ENCODE measurements at places on chromosomes 16 and 17.

DNA sequence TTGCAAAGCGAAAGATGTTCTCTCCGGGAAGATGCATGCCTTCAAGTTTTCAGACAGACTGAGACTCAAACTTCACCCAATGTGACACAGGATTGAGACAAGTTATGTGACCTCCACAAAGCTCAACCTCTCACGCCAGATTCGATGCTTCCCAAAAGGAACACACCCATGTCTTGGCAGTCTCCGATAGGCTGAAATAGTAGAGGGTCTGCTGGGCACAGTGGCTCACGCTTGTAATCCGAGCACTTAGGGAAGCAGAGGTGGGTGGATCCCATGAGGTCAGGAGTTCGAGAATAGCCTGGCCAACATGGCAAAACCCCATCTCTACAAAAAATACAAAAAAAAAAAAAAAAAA is 22.1 kb downstream of the ZFHX3 start:
- DNase-seq, result no peak

GRCh38 chr16:82583422-82583821 is 43.3 kb upstream of the CDH13 start:
- no peak for DNase-seq

DNA sequence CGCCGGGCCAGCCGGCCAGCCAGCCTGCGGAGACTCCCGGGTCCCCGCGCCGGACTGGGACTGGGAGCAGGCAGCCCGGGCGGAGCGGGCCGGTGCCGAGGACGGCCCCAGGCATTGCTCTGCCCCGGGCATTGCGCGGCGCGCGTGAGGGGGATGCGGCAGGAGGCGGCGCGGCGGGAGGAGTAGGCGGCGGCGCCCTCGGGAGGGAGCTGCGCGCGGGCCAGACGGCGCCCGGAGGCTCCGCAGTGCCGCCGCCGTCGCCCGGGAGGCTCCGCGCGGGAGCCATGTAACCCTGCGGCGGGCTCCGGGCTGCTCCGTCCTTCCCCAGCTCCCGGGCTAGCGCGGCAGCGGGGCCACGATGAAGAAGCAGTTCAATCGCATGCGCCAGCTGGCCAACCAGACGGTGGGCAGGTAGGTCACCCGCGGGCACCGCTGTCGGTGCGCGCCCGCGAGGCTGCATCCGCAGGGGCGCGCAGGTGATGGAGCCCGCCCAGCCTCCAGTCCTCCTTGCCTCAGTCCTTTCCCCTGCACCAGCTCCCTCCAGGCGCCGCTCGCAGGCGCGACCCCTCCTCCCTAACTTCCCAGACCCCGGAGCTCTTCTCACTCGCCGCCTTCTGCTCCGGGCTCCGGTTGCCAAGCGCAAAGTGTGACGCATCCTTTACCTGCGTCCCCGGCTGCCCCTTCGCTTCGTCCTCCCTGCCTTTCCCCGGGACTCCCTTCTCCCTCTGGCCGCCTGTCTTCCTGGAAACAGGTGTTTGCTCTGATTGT is at the start of gene ARHGAP44:
Gene ARHGAP44, plus strand, starts transcription at position 18 of the 768 bp plus-strand sequence. Its CDS starts 341 bp downstream, at position 359.
- DNase-seq, result peak; percentile 17

DNA sequence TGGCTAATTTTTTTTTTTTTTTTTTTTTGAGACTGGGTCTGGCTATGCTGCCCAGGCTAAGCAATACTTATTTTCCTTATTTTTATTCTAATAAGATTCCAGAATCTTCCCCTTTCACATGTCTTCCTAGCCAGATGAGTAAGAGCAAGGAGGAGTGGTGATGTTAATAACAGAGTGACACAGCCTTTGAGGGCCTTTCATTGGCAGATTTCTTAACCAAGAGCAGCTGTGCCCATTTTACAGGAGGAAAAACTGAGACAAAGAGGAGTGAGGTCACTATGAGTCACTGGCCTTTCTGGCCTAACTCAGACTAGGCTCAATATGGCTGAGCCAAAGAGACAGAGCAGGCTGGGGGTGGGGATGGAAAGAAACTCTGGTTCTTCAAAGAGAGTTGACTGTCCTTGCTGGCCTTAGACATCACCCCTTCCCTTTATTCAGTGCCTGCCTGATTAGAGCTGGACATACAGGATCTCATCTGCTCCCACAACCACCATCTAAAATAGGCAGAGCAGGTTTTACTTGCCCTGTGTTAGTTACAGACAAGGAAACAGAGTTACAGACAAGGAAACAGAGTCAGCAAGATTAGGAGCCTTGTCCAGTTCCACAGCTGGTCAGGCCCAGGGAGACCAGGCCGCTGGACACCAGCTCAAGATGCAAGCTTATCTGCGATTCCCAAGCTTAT is 50.0 kb upstream of the TOB1 start:
- DNase-seq, result no peak

- DNase-seq, result no peak
Observed at GRCh38 chr16:14668556-14669223, 25.4 kb downstream of the PLA2G10 start.

DNA sequence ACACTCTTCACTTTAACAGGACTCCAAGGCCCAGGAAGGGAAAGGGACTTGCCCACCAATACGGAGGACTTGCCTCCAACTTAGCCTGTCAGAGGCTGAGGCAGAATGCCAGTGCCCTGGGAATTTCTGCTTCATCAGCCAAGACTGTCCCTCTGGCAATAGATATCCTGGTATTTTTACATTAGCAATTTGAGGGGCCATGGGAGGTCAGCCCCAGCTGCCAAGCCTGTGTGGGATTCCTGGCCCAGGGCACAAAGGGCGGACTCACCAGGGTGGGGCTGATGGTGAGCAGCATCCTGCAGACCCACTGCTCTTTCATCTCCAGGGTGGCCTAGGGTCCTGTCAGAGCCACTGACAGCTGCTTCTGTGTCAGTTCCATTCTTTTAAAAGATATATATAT is 78.3 kb upstream of the CIBAR2 start:
- no peak for DNase-seq

GRCh38 chr16:61993108-61993507 is 43.1 kb downstream of the CDH8 start:
- DNase-seq, result no peak

- no peak for DNase-seq
Observed at GRCh38 chr17:83058266-83058798, 21.1 kb upstream of the METRNL start.

DNA sequence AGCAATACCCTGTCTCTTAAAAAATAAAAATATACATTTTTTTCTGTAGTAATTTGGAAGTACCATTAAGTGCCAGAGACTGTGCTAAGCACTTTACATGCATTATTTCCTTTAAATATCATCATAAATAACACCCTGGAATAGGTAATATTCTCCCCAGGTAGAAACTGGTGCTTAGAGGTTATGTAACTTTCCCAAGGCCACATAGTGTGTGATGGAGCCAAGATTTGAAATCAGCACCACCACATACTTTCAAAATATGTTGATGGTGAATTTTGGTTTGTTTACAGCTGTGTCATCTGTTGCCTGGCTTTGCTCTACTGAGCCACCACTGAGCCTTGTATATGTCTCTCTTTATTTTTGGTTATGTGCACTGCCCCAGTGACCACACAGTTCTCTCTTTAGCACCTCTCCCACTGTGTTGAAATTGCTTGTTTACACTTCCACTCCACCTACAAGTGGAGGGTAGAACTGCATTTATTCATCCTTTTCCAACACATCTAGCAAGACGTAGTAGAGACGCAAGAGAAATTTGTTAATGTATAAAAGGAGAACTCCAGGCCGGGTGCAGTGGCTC is 19.0 kb upstream of the NBR1 start:
- no peak for DNase-seq

DNA sequence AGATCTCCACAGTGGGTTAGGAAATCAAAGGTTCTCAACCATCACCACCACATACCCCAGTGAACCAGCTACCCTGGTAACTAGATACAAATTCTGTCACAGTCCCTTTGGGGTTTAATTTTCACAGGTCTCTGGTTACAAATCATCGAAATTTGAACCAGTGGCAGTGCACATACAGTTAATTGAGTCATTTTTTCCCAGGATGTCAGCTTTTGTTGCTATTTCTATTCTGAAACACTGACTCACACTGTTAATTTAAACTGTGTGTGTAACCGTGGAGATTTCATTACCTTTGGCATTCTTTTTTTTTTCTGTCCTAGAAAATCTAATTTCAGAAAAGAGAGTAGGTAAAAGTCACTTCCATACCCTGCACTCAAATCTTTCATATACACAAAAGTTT is 511.5 kb downstream of the TOX3 start:
- no peak for DNase-seq

DNA sequence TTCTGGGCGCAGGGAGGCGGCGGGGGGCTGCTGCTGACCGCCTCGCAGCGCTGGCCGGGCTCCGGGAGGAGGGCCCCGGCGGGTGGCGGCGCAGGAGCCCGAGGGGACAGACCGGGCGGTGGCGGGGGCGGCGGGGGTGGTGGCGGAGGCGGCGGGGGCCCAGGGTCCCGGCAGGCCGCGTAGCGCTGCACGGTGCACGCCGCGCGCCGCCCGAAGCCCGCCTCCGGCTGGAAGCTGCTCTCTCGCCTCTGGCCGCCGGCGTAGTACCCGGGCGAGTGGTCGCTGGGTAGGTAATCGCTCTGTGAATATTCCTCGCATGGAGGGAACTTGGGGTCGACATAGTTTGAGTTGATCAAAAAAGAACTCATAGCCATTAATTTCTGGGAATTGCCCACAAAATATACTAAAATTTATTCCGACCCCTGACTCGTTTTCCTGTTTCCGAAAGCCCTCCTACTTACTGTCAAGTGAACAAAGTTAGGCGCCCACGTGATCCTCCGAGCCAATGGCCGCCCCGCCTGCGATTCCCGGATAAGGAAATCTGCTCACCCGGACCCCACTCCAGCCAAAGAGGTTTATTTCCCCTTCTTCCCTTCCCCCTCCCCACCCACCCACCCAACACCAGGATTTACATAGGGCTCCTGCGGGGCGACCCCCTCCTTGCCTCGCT is at the start of gene HOXB4:
Gene HOXB4, minus strand, starts transcription at position 405 of the 670 bp plus-strand sequence. Its CDS starts 31 bp downstream, at position 374.
- DNase-seq, result no peak

DNA sequence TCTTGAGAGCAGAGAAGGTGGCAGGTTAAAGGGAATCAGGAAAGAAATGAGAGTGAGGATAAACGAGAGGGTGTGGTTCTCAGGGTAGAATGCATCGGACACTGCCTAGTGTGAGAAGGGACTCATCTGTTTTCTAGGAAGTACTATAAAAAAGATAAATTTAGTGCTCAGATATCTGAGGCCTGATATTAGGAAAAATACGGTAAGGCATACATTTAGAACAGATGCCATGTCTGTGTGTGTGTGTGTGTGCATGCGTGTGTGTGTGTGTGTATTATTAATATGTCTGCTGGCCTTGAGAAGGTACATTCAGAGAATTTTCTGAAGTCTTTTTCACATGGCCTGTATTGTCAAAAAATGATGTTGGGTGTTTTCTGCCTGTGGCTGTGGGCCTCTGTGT is 414.8 kb downstream of the MAF start:
- no peak for DNase-seq

GRCh38 chr17:55233840-55234239 is 30.9 kb upstream of the HLF start:
- DNase-seq, result no peak

GRCh38 chr17:36014946-36015345 is 2.8 kb downstream of the CCL23 start:
- DNase-seq, result no peak

DNA sequence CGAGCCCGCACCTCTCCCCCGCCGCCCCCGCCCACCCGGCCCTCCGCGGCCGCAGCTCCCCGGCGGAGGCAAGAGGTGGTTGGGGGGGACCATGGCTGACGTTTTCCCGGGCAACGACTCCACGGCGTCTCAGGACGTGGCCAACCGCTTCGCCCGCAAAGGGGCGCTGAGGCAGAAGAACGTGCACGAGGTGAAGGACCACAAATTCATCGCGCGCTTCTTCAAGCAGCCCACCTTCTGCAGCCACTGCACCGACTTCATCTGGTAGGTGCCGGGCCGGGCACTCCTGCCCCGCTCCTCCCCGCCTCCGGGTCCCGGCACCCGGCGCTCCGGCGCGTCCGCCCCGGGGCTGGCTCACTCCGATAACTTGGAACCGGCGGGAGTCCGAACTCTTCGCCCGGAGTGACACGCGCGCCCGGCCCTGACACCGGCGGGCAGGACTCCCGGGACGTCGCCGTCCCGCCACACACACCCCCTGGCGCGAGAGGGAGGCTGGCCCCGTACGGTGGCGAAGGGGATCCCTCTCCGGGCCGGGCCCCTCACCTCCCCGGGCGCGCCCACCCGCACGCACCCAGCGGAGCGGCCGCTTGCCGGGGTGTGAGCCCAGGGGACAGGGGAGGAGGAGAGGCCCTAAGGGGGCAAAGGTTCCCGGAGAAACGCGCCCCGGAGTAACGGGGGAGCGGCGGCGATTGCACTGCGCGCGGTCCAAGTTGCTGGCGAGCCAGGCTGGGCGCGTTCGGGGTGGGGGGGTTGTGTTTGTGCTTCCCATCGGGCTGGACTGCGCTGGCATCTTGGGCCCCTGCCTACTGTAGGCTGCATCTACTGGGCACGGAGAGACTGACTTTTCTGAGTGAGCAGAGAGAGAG is 581 bp downstream of the PRKCA start:
- peak; percentile 35 for DNase-seq

DNA sequence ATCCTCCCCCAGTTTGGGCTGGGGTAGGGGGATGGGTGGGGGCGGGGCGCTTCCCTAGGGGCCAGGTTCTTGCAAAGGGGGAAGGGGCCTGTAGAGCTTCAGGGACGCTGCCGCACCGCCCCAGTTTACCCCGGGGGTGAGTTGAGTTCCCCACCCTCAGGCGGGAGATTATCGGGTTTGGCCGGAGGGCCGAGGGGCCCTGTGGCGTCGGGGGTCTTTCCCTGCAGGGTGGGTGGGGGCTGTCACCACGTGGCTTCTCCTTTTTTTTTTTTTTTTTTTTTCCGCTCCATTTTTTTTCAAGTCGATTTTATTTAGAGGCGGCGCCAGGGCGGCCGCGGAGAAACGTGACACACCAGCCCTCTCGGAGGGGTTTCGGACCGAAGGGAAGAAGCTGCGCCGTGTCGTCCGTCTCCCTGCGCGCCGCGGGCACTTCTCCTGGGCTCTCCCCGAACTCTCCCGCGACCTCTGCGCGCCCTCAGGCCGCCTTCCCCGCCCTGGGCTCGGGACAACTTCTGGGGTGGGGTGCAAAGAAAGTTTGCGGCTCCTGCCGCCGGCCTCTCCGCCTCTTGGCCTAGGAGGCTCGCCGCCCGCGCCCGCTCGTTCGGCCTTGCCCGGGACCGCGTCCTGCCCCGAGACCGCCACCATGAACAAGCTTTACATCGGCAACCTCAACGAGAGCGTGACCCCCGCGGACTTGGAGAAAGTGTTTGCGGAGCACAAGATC is at the start of gene IGF2BP1:
Gene IGF2BP1, plus strand, starts transcription at position 283 of the 724 bp plus-strand sequence. Its CDS starts 361 bp downstream, at position 644.
- no peak for DNase-seq

- DNase-seq, result no peak
Observed at GRCh38 chr17:18191236-18191667, 7.6 kb downstream of the ALKBH5 start.

GRCh38 chr16:3959148-3959547 is 78.6 kb upstream of the CREBBP start:
- no peak for DNase-seq

GRCh38 chr16:78258375-78259065 is 159.1 kb downstream of the WWOX start:
- DNase-seq, result no peak

- DNase-seq, result no peak
Observed at GRCh38 chr16:3025032-3026002, 1.5 kb downstream of the THOC6 start.

- DNase-seq, result no peak
Observed at GRCh38 chr17:10229181-10229580, 30.8 kb upstream of the GAS7 start.

GRCh38 chr17:55770196-55770870 is 19.5 kb downstream of the PCTP start:
- peak; percentile 67 for DNase-seq

All from fibroblast of the conjunctiva (primary cell).